ENCODE measurements at places on chromosomes 3 and 15.

- DNase-seq: no peak
These were observed 26.4 kb upstream of the TSPAN3 start for GRCh38 chr15:77097248-77097721.

- DNase-seq: no peak
These were observed 518.6 kb downstream of the GBE1 start for GRCh38 chr3:81242871-81243270.

GRCh38 chr3:186080849-186081438, 27.9 kb downstream of the ETV5 start:
- no peak for DNase-seq

DNA sequence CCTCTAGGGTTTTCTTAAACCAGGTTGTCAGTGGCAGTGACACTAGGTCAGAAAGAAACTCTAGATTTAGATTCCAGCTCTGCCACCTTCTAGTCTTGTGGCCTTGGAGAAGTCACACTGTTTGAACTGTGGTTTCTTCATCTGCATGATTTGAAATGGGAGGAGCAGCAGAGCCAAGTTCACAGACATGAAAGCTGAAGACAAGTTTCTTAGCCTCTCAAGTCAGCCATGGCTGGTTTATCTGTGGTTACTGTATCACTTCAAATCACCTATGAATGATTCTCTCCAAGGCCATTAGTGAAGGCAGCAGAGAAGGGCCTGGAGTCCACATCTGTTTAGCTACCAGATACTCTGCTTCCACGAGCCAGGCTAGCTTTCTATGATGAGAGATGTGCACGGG, 15.6 kb downstream of the CLEC3B start:
- DNase-seq: no peak

GRCh38 chr3:64417816-64418215, 192.6 kb upstream of the PRICKLE2 start:
- no peak for DNase-seq

- DNase-seq: no peak
These were observed 15.1 kb downstream of the HEMK1 start for GRCh38 chr3:50584391-50584790.

GRCh38 chr15:94522125-94522524, 290.8 kb downstream of the MCTP2 start:
- no peak for DNase-seq

- peak; percentile 68 for DNase-seq
These were observed 20.9 kb downstream of the TRPM1 start for GRCh38 chr15:31080591-31081014.

DNA sequence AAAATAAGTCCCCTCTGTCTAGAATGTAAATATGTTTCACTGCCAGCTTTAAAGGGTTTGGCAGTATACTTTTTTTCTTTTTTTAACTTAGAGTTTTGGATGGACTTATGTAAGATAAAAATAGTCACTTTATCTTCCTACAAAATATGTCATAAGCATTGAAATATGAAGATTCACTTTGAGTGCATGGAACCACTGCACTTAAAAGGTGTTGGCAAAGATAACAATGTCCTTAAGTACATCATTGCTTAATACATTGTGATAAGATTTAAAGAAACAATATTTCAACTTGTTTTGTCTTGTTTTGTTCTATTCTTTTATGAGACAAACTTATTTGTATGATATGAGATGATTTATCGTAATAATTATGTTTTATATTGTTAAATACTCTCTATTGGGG, 66.3 kb upstream of the NAALADL2 start:
- DNase-seq: no peak
